ENCODE measurements at places on chromosomes 7 and 10.
A peak's percentile ranks its signal among the peaks of the same experiment; 100 is the strongest.

- DNase-seq: no peak
Observed at GRCh38 chr10:59698326-59698725, 11.3 kb downstream of the SLC16A9 start.

DNA sequence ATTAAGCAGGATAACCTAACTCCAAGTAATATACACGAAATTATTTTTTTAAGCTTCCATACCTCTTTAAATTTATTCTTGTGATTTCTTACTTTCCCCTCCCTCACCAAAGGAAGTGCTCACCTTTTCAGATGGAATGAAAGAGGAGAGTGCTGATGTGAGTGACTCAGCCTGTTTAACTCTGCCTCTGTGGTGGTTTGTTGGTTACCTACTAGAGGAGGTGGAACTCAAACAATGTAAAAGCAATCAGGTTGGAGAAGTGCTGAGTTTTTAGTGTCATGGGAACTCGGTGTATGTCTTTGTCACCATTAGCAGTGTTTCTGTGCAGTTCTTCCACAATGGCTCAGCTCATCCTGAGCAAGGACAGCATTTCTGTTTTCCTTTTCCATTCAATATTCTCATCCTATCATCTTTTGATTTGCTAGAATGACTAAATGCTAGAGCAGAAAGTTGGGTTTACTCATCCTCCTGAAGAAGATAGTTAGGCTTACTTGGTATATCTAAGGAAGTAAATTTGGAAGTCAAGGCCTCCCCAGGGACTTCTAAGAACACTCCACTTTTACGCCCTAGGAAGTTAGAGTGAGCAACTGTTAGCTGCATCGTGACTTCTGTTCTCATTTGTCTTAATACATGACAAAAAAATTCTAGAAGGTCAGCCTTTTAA, 6.0 kb downstream of the ADD3 start:
- DNase-seq: no peak

GRCh38 chr10:105586451-105587098, 945.5 kb downstream of the SORCS3 start:
- peak; percentile 57 for DNase-seq

DNA sequence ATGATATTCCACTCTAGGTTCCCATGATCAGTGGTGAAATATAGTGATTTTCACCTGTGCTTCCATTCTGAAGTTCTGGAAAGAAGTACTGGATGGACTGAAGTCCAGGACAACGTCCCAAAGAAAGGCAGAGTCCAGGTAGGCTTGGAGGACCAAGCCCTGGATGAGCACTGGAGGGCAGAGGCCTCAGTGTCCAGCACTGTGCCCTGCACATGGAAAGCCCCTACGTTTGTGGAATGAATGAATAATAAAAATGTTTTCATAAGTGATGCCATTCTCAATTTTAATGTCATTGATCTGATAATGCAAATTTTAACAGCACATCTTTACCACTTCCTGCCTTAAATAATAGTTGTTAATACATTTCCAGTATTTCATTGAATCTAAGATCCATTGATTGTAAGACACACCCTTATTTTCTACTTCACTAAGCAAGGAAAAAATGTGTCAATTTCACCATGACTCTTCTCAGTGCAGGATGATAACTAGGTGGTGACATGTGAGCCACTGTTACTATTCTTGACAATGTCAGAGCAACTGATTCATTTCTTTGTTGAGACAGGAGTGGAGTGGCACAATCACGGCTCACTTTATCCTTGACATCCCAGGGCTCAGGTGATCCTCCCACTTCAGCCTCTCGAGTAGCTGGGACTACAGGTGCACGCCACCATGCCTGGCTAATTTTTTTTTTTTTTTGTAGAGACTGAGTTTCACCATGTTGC, 35.2 kb downstream of the ZNF783 start:
- no peak for DNase-seq

DNA sequence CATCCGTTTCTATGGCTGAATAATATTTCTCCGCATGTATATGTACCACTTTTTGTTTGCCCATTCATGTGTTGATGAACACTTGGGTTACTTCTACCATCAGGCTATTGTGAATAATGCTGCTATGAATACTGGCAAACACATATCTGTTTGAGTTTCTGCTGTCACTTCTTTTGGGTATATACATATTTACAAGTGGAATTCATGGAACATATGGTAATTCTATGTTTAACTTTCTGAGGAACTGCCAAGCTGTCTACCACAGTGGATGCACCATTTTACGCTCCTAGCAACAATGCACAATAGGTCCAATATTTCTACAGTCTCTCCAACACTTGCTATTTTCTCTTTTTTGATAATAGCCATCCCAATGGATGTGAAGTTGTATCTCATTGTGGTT, 5.5 kb upstream of the ZNF488 start:
- no peak for DNase-seq

GRCh38 chr7:142620402-142620801, 128.9 kb upstream of the PRSS1 start:
- DNase-seq: no peak

- no peak for DNase-seq
Observed at GRCh38 chr10:131078131-131078881, 233.2 kb downstream of the TCERG1L start.

DNA sequence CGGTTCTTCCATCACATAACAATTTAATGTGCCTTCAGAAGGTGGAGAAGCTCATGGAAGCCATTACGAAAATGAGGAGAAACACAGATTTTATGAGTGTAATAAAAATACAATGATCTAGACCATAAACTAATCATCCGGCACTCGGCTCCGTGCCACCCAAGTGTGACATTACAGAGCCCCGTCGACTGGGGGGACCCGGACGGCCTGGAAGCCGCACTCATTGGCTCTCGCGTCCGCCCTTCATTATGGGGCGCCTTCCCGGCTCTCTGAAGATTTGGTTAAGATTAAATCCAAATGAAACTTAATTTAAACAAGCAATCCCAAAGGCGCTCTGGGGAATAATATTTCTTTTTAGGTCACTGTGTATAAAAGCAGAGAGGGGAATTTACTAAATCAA, 242.6 kb downstream of the DNAJB6 start:
- no peak for DNase-seq

DNA sequence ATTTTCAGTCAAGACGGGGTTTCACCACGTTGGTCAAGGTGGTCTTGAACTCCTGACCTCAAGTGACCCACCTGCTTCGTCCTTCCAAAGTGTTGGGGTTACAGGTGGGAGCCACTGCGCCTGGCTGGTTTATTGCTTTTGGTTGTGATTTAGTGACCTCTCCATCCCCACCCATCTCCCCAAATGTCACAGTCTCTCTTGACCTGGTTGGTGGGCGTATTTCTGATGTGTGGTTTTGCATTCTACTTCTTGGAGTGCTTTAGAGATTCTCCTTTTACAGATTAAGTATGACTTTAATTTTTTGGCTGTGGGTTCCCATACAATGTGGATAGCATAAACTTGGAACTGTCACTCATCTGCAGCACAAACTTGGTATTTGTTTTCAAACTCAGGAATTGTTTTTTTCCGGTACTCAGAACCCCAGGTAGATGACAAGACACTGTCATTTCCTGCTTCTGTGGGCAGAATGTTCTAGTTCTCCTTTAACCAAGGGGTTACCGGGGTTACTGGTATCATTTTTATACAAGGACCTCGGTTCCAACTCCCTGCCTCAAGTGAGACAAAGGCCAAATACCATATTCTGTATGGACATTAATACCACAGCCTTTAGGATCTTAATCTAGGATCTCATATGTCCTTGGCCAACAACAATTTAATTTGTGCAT, 50.5 kb downstream of the MRC1 start:
- DNase-seq: no peak

DNA sequence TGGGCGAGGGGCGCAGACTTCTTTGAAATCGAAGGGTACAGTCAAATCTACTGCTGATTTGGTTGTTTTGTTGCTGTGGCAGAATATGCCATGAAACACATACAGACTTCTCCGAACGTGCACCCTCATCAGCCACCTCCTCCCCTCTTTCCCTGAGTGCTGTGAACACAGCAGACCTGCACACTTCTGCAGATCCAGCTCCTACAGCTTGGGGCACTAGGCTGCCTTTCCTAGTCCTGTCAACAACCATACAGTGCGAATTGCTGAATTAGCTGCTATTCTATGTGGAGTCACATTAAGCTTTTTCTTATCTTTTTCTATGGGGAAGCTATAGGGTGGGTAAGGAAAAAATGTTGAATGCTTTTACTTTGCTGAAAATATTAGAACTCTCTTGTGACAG, 57.5 kb downstream of the COL17A1 start:
- no peak for DNase-seq

DNA sequence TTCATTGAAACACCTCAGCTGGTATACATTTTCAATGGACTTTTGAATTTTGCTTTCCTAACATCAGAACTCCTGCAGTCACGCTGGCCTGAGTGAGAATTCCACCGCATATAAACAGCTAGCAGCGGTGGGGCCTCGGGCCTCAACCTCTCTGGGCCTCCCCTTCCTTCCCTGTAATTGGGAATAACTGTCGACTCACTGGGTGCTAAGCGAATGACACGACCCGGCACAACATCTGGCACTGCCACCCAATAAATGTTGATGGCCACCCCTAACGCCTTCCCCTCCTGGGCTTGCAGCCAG, 670 bp downstream of the RCC1L start:
- DNase-seq: no peak

DNA sequence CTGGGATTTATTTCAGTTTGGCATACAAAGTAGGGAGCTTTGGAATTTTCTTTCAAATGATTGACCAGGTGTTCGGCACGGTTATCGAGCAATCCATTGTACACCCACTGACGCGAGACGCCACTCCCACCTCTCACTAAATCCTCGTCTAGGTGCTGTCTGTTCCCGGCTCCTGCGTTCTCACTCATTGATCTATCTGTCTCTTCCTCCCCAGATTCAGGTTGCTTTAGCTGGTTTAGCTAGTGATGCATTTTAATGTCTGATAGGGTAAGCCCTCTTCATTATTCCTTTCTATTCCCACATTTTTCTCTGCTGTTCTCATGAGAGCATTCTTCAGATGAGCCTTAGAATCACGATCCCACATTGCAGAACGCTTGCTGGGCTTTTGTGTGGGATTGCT, 91.7 kb downstream of the ELFN1 start:
- DNase-seq: no peak

- peak; percentile 13 for DNase-seq
Observed at GRCh38 chr7:47008461-47008860, 573.5 kb downstream of the TNS3 start.

- DNase-seq: no peak
Observed at GRCh38 chr10:124362568-124362967, 56.2 kb downstream of the OAT start.

GRCh38 chr10:122561212-122561611, 658 bp downstream of the DMBT1 start:
- peak; percentile 12 for DNase-seq

- DNase-seq: no peak
Observed at GRCh38 chr10:6082496-6083395, 6.1 kb upstream of the RBM17 start.

DNA sequence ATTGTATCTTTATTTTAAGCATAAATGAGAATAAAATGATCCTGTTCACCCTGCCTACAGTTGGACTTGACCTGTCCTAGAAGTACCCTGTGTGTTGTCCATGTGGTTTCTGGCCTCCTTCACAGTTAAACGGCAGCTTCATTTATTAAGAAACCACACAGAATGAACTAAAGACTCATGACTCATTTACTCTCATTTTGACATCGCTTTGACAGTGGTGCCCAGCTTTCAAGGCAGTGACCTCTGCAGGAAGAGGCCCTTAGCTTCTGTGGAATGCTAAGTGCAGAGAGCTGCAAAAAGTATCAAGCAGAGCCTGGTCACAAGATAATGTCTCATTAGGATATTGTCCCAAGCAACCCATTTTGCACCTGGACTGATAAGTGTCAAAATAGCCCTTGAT, 93.4 kb downstream of the AVL9 start:
- DNase-seq: peak; percentile 90

DNA sequence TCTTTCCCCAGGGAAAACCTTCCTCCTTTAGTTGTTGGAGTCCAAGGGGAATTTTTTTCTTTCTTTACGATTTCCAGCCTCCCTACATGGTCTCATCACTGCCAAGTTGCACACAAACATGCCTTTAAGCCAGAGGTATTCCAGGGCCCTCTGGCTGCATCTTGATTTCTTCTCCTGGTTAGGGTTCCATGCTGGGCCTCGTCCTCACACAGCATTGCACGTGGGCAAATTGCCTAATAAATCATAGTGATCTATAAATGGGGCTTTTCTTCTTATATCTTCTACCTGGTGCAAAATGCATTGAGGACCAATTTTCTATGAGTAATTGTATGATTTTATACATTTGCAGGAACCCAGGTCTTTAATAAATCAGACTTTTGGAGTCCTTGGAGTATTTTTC, 284.2 kb downstream of the C7orf25 start:
- DNase-seq: no peak

DNA sequence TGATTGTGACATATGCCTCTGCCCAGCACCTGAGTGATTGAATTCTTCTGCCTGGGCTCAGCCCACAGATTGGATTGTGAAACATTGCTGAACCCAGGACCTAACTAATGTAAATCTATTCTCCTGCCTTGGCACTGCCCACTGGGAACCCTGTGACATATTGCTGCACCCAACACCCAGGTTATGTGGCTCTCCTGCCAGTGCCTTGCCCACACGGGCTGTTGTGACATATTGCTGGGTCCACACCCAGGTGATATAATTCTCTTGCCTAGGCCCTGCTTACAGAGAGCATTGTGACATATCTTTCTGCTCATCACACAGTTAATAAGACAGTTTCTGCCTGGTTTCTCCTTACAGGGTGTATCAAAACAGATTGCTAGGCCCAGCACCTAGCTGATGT, 50.8 kb upstream of the ZNF680 start:
- no peak for DNase-seq

GRCh38 chr10:74153123-74153522, 2.1 kb downstream of the ADK start:
- DNase-seq: peak; percentile 66

DNA sequence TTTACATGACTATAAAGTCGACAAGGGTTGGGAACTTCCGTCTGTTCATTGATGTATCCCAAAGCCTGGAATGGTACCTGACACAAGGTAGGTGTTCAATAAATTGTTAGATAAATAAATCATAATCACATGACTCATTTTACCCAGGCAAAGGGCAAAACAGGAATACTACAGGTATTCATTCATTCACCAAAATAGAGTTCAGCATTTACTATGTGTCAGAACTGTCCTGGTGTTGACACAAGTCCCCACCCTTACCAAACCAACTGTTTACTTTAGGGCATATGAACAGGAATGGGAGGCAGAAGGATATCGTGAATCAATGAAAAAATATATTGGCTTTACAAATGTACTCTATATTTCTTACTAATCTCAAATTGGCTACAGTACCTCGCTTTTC, 666 bp upstream of the YAE1 start:
- no peak for DNase-seq

Measured in EL (cell line).